ENCODE measurements at places on chromosomes 3 and 15.

DNA sequence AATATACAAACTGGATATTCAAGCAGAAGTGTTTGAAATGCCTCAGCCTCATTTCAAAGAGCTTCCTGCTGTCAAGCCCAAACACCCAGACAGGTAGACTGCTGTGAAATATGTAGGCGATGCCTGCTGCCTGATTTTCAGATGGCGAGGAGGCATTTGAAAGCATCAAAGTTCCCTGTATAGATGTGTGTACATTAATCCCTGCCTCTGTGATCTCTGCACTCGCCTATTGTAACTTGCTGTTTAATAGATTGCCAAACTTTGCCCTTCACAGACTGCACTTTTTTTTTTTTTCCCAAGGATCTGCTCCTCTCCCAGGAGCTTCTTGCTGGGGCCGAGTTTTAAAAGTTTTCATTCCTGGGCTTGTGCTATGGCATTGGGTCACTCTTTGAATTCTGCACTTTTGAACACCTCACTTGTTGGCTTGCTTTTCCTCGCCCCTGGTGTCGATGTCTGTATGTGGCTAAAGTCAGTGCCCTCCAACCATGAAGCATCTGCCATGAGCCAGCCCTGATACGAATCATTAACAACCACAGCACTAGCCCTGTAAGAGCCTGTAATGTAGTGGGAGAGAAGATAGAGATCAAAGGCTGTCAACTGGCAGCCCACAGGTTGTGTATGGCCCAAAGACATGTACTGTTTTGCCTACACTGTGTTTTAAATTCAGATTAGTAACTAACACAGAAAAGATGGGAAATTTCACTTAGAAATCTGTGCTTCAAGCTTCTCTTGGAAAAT, 287.6 kb upstream of the ICE2 start:
- DNase-seq = no peak

GRCh38 chr3:59688636-59689035, 638.8 kb upstream of the CFAP20DC start:
- DNase-seq = no peak

DNA sequence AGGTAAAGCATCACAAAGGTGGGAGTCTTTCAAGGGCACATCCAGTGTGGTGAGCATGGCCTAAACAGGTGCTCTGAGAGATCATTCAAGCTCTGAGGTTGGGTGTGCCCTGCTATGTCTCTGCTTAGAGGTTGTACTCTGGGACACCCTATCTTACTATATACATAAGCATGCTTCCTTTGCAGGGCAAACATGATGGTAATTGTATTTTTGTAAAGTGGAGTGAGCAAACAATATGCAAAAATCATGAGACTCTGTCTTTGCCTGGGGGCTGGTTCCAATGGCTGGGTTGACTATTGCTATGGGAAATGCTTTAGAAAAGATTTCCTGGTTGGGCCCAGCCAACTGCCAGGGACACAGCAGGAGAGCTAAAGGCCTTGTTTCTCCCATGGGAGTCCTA, 315.1 kb upstream of the TLE3 start:
- no peak for DNase-seq

DNA sequence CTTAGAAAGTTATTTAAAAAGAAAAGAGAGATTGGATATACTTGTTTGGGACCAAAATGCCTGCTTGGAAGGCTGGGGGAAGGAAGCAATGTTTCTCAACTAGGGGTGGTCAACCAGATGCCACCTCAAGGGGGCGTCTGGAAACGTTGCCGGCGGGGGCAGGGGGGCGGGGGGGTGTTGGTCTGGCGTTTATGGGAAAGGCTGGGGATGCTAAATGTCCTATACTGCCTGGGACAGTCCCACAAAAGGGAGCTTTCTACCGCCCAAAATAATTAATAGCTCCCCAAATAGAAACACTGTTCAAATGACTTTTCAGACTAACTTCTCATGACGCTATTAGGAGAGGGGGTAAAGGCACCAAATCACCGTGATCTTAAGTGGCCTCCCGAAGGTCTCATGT, 2.2 kb downstream of the POLG start:
- no peak for DNase-seq

DNA sequence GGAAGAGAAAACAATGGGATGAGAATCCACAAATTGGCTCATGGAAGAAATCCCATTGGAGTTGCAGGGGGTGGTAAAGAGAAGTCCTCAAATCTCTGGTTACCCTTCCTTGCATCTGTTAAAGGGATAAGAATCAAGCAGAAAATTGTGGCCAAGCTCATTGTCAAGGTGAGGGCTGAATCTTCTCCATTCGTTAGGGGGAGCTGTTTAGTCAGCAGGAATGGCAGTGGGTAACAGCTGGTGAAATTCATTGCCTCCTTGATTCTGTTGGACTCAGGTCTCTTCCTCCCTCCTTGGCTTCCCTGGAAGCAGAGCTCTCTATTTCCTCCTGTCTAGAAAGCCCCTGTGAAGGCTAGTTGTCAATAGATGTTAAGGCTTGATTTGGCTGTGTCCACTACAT, 343.1 kb upstream of the SEMA6D start:
- DNase-seq = no peak

DNA sequence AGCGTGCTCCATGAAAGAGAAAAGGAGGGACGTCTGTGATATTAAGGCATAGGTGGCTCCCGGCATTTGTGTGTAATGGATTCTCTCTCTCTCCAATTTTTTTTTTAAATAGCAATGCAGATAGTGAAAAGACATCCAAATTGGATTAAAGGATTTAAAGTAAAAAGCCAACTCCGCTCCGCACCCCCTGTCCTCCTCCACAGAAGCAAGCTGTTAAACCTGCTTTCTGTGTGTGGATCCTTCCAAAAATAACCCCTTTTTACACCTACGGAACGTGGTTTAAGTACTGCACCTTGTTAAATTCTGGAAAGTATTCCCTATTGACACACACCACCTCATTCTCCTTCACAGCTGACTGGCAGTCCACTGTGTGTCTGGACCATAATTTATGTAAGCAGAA, 61.6 kb downstream of the ST8SIA2 start:
- DNase-seq = no peak

GRCh38 chr3:117719316-117719926, 1009.8 kb downstream of the TUSC7 start:
- DNase-seq = no peak

Measured in activated effector memory CD4-positive, alpha-beta T cell treated with Interleukin-2 at 50 U/mL for 16 hours (primary cell).